Activated naive CD8-positive, alpha-beta T cell treated with anti-CD3 and anti-CD28 coated beads, Interleukin-2, amount 10 ng/mL, durations not matched to agents 7 days and 5 days (primary cell): ENCODE measurements at places on chromosomes 1 and 21.
A peak's percentile ranks its signal among the peaks of the same experiment; 100 is the strongest.

DNA sequence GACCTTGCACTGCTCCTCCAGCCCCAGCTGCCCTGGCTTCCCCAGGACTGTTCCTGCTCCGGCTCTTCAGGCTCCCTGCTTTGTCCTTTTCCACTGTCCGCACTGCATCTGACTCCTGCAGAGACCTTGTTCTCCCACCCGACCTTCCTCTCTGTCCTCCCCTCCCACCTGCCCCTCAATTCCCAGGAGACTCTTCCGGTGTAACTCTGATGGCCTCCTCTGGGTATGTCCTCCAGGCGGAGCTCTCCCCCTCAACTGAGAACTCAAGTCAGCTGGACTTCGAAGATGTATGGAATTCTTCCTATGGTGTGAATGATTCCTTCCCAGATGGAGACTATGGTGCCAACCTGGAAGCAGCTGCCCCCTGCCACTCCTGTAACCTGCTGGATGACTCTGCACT is 550 bp downstream of the ACKR1 start:
- peak overlapping the region; percentile 37 for H3K27ac ChIP-seq
- peaks cover 6% of the 10 kb centered on the region for H3K4me1 ChIP-seq
- H3K4me3 ChIP-seq = no peak overlapping the region

- H3K27ac ChIP-seq = peak overlapping the region; percentile 69
- peaks cover 23% of the 10 kb centered on the region for H3K36me3 ChIP-seq
- peak overlapping the region; percentile 95 for H3K4me3 ChIP-seq
- peaks cover 24% of the 10 kb centered on the region for H3K27me3 ChIP-seq
Observed at GRCh38 chr1:15411593-15412137, 2.0 kb downstream of the EFHD2 start.

- H3K4me1 ChIP-seq = no peaks in the 10 kb centered on the region
- no peak overlapping the region for H3K4me3 ChIP-seq
- no peak for DNase-seq
- no peak overlapping the region for H3K27ac ChIP-seq
- H3K27me3 ChIP-seq = no peaks in the 10 kb centered on the region
Observed at GRCh38 chr21:17250778-17251241, 262.0 kb upstream of the CXADR start.

- H3K27me3 ChIP-seq = peaks cover 2% of the 10 kb centered on the region
- no peak overlapping the region for H3K4me3 ChIP-seq
- H3K4me1 ChIP-seq = peaks cover 3% of the 10 kb centered on the region
- DNase-seq = no peak
Observed at GRCh38 chr1:53499257-53500203, 40.3 kb downstream of the DMRTB1 start.

GRCh38 chr1:44557778-44558177 is 116.5 kb downstream of the TMEM53 start:
- H3K4me3 ChIP-seq = no peak overlapping the region
- DNase-seq = no peak
- peaks cover 8% of the 10 kb centered on the region for H3K27me3 ChIP-seq
- no peaks in the 10 kb centered on the region for H3K36me3 ChIP-seq

- no peak for DNase-seq
- H3K27ac ChIP-seq = no peak overlapping the region
- H3K4me1 ChIP-seq = peaks cover 17% of the 10 kb centered on the region
- no peaks in the 10 kb centered on the region for H3K27me3 ChIP-seq
Observed at GRCh38 chr1:185495007-185495406, 178.0 kb upstream of the IVNS1ABP start.

DNA sequence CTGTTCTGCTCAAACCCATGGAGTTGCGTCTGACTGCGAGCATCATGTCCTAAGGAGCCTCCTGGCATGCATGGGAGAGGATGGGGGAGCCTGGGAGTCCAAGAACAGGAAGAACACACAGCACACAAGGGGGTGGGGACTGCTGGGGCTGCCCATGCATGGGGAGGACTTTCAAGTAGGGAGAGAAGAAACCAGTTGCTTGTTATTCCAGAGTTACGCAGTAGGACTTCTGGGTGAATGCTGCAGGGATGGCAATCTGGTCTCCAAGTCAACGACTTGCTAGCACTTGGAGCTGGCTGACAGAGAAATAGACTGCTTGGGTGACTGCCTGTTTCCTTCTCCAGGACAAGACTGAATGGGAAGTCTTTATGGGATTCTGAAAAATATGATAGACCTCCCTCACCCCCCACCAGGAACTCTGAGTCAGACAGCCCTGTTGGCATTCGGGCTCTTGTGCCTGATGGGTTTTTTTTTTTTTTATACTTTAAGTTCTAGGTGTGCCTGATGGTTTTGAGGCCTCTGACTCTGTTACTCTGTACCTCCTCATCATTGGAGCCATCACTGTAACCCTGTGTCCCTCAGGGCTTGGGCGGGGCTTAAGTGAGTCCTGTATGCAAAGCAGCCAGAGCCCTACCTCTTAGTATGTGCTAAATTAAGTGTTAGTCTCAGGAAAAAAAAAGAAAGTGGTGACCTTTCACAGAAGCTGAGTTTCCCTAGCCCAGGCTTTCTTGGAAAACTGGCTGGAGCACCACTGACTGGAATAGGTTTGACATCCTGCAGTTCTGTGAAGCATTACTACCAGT is 30.3 kb downstream of the MAP3K21 start:
- no peak for DNase-seq
- peaks cover 11% of the 10 kb centered on the region for H3K27me3 ChIP-seq
- no peak overlapping the region for H3K4me3 ChIP-seq
- no peak overlapping the region for H3K27ac ChIP-seq
- H3K4me1 ChIP-seq = peaks cover 3% of the 10 kb centered on the region

GRCh38 chr1:24861821-24862727 is 68.0 kb downstream of the RUNX3 start:
- H3K36me3 ChIP-seq = no peaks in the 10 kb centered on the region
- DNase-seq = no peak
- peaks cover 16% of the 10 kb centered on the region for H3K27me3 ChIP-seq
- no peak overlapping the region for H3K4me3 ChIP-seq
- no peaks in the 10 kb centered on the region for H3K4me1 ChIP-seq

- H3K4me3 ChIP-seq = no peak overlapping the region
- no peaks in the 10 kb centered on the region for H3K27me3 ChIP-seq
- H3K36me3 ChIP-seq = no peaks in the 10 kb centered on the region
- H3K4me1 ChIP-seq = peaks cover 12% of the 10 kb centered on the region
- no peak for DNase-seq
Observed at GRCh38 chr1:203592730-203593129, 33.9 kb upstream of the ATP2B4 start.

DNA sequence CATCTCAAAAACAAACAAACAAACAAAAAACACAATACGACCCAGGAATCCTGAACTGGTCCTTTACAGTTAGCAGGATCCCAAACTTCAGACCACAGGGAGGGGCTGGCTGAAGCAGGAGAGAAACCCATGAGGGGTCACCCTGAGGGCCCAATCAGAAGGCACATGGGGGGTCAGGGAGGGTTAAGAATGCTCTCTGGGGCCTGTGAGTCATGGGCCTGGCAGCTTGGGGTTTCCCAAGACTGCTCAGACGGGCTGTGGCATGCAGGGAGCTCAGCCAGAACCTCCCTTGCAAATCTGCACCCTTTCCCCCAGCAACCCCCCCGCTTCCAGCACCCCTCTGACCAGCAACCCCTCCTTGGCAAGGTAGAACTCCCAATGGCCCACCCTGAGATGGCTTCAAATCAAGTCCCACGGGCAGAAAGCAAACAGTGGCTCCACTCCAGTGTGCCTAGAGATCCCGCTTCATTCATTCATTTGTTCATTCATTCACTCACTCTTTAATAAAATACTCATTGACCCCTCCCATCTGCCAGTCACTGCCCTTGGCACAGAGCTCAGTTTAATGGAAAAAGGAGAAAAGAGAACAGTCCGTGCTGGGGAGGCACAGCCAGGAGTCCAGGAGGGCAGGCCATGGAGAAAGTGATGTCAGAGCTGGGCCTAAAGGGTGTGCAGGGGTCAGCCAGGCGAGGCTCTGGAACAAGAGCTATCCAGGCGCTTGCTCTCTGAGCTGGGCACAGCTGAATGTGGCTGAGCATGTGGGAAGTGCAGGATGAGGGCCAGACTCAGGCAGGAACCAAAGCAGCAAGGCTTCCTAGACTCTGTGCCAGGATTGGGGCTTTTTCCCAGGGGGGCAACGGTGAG is 8.2 kb downstream of the UQCRHL start:
- no peak for DNase-seq
- H3K36me3 ChIP-seq = no peaks in the 10 kb centered on the region
- H3K4me1 ChIP-seq = peaks cover 2% of the 10 kb centered on the region
- no peak overlapping the region for H3K27ac ChIP-seq

GRCh38 chr1:193211539-193211938 is 25.1 kb upstream of the B3GALT2 start:
- no peak overlapping the region for H3K27ac ChIP-seq
- peaks cover 72% of the 10 kb centered on the region for H3K36me3 ChIP-seq
- H3K4me3 ChIP-seq = no peak overlapping the region
- peaks cover 13% of the 10 kb centered on the region for H3K4me1 ChIP-seq
- no peak for DNase-seq

GRCh38 chr1:202616355-202616915 is 93.8 kb downstream of the SYT2 start:
- H3K36me3 ChIP-seq = no peaks in the 10 kb centered on the region
- peaks cover 35% of the 10 kb centered on the region for H3K27me3 ChIP-seq
- peak; percentile 23 for DNase-seq
- H3K4me3 ChIP-seq = peak overlapping the region; percentile 62
- peaks cover 28% of the 10 kb centered on the region for H3K4me1 ChIP-seq

GRCh38 chr1:14654554-14654953 is 56.1 kb downstream of the KAZN start:
- H3K4me3 ChIP-seq = no peak overlapping the region
- H3K27ac ChIP-seq = no peak overlapping the region
- H3K27me3 ChIP-seq = no peaks in the 10 kb centered on the region
- no peak for DNase-seq
- no peaks in the 10 kb centered on the region for H3K4me1 ChIP-seq

GRCh38 chr21:35882791-35883240 is 177.5 kb downstream of the SETD4 start:
- no peaks in the 10 kb centered on the region for H3K36me3 ChIP-seq
- no peaks in the 10 kb centered on the region for H3K4me1 ChIP-seq
- H3K27ac ChIP-seq = no peak overlapping the region
- H3K4me3 ChIP-seq = no peak overlapping the region

DNA sequence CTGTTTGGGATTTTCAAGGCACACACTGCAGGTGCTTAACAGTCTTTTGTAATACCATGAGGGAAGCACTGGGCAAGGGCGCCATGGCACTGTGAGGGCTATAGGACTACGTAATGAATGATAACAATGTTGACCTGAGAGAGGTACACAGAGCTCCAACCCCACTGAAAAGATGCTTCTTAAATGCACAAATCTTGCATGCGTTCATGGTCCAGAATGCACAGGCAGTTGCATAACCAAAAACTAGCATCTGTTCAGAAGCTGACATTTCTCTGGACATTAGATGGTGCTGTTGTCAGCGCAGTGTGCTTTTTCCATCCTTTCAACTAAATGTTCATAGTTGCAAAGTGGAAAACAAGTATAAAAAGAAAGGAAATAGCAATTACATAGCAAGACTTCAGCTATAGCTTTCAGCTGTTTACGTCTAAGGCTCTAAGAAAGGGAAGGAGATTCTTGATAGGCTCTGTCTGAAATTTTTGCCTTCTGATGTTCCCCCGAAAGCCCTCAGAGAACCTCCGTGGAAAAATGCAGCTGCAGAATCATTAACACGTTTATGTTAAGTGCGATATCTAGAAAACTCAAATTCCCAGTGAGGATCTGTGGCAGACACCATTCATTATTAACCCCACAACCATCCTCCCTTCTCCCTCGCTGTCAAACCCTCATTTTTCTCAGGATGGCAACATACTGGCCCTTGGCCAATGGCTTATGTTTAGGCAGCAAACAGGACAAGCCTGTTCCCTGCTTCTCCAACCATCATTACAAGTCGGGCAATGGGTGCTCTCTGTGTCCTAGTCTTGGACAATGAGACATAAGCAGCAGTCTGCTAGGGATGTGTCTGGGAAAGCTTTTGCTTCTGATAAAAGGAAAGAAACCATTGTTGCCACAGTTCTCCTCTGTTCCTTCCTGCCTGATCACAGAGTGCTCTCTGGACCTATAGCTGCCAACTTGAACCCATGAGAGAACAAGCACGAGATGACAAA is 8.2 kb upstream of the TARBP1 start:
- H3K36me3 ChIP-seq = no peaks in the 10 kb centered on the region
- peaks cover 25% of the 10 kb centered on the region for H3K4me1 ChIP-seq
- H3K27ac ChIP-seq = no peak overlapping the region
- no peak overlapping the region for H3K4me3 ChIP-seq
- DNase-seq = no peak
